IMR-90 (cell line): ENCODE measurements at places on chromosomes 16 and 17.
A peak's percentile ranks its signal among the peaks of the same experiment; 100 is the strongest.

GRCh38 chr16:57563487-57563750 lies 21.0 kb downstream of the ADGRG5 start:
- no peak for DNase-seq

- DNase-seq: peak; percentile 5
Measured at GRCh38 chr16:3256146-3256865, at the start of gene MEFV. Gene MEFV (minus strand): TSS chr16:3256633. CDS start chr16:3256587, 46 bp downstream.

DNA sequence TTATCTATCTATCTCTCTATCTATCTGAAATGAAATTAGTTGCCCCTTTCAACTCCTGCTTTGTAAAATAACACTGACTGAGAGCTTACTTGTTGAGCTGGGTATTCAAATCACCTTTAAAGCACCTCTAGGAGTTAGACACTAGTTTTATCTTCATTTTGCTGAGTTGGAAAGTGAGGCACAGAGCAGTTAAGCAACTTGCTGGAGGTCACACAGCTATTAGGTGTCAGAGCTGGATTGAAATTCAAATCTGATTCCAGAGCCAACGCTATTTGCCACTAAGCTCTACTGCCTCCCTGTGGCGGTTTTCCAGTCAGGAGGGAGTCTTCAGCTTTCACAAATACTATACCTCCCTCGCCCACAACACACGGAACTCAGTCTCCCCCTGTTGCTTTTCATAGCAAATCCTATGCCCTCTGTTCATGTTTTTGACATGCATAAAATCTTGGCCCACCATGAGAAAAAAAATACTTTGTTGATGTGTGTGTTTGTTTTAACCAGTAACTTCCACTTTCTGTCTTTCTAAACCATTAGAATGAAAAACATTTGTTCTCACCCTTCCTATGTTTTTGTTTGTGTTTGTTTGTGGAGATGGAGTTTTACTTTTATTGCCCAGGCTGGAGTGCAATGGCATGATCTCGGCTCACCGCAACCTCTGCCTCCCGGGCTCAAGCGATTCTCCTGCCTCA lies 74.8 kb upstream of the SMURF2 start:
- peak; percentile 72 for DNase-seq

DNA sequence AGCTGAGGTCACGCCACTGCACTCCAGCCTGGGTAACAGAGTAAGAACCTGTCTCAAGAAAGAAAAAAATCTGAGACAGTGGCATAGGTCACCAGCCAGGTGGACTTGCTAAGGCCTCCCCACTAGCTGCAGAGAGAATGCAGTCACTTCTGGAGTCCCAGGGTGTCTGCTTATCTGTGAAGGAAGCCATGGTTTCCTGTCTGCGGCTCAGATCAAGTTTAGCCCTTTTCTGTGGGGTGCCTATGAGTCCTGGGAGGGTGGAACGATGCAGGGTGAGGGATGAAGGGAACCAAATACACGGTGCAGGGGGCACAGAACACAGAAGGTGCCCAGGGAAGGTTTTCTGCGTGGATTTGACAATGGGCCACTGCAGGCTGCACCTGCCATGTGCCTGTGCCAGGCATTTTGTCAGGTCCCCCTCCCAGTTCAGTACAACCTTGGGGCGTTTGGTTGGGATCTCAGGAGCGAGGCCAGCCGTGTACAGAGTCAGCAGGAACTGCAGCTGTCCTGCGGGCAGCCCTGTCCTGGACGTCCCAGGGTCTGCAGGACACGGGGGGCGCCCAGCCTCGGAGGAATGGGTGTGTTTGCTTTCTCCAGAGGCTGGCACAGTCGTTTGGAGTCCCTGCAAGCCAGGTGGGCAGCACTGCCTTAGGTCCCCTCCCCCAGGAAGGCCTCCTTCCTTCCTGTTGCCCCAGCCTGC lies 41.8 kb downstream of the RAB11FIP4 start:
- no peak for DNase-seq

GRCh38 chr16:25013751-25014499 lies 1.2 kb downstream of the ARHGAP17 start:
- no peak for DNase-seq

DNA sequence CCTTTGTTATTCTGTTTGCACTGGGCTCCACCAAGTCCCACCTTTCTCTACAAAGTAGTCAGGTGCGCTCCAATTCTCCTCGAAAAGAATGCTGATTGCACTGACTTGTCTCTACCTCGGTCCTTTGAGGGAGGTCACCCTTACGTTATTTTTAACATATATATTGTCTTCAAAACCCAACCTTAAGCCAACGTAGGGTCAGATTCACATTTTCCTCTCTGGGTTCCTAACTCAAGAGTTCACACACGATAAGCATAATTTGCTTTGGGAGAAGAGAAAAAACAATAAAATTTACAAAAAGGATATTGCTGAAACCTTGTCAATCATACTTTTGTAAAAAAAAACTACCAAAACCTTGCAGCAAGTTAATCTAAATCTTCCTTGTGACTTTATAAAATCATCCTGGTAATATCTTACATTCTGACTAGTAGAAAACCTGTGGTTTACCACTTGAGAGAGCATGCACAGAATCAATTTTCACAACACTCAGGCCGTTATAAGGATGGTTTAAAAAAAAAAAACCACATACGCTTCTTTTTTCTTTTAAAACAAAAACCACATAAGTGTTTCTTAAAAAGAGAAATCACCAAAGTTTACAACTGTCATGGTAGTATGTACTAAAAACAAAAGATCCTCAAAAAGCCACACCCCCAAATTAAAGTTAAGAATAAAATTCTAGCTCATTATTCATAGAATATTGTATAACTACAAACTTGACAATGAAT lies 72.2 kb upstream of the TRAP1 start:
- no peak for DNase-seq

DNA sequence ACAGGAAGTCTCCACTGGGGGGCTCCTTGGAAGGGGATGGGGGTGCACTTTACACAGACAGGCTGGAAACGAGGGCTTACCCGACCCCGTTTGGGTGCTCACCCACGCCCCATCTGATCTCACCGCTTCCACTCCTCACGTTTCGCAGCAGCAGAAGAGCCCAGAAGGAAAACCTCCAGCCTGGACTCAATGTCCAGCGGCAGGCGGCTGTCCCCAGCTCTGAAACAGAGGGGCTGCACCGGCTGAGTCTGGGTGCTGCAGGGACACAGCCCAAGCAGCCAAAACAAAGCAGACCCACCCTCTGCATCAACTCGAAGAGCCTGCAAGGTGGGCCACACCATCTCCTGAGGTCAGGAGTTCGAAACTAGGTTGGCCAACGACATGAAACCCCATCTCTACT lies 3.9 kb downstream of the MEAK7 start:
- no peak for DNase-seq

DNA sequence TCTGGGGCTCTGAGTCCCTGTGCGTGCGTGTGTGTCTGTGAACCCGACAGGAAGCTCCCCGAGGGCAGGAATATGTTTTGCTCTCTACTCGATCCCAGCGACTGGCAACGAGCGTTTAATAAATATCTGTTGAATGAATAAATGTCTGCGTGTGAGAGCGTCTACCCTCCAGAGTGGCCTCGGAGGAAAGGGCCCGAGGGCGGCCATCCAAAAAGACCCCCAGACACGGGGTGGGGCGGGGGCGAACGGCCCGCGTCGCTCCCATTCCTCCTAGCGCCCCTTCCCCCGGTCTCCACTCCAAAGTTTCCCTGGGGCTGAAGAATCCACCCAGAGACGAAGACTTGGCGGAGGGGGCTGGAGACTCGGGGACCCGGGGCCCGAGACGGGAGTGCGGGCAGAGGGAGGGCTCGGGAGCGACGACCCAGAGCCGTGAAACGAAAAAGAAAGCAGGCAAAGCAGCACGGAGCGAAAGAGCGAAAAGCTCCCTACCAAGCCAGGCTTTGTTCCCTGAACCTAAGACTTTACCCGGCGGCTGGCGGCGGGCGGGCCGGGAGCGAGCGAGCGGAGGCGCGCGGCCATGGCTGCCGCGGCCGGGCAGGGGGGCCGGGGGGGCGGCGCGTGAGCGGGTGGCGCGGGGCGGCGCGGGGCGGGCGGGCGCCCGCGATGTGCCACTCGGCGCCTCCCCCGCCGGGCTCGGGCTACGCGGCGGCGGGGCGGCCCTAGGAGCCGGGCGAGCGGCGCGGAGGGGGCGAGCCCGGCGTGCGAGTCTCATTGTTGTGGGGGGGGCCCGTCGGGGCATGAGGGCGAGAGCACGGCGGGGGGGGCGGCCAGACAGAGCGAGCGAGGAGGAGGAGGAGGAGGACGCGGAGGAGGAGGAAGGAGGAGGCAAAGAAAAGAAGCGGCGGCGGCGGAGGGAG lies at the start of gene MLLT6:
Gene MLLT6 (plus strand): TSS at position 668 of the 917 bp plus-strand sequence. CDS start 360 bp downstream, outside the sequence.
- DNase-seq: peak; percentile 71

- DNase-seq: peak; percentile 5
Measured at GRCh38 chr16:3659251-3659650, 4.8 kb downstream of the DNASE1 start.
